ENCODE measurements at places on chromosomes 12 and 14.
A peak's percentile ranks its signal among the peaks of the same experiment; 100 is the strongest.

GRCh38 chr14:69719501-69719951 lies 47.4 kb upstream of the SRSF5 start:
- no peak for DNase-seq

DNA sequence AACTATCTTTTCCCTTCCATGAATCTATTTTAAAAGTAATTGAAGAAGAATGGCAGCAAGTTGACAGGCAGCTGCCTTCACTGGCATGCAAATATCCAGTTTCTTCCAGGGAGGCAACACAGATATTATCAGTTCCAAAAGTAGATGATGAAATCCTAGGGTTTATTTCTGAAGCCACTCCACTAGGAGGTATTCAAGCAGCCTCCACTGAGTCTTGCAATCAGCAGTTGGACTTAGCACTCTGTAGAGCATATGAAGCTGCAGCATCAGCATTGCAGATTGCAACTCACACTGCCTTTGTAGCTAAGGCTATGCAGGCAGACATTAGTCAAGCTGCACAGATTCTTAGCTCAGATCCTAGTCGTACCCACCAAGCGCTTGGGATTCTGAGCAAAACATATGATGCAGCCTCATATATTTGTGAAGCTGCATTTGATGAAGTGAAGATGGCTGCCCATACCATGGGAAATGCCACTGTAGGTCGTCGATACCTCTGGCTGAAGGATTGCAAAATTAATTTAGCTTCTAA lies 18.4 kb downstream of the TMPO start:
- DNase-seq: no peak

- DNase-seq: no peak
Observed at GRCh38 chr12:130948136-130948535, 5.6 kb upstream of the ADGRD1 start.

- no peak for DNase-seq
Observed at GRCh38 chr12:45388545-45388944, 172.7 kb downstream of the ANO6 start.

DNA sequence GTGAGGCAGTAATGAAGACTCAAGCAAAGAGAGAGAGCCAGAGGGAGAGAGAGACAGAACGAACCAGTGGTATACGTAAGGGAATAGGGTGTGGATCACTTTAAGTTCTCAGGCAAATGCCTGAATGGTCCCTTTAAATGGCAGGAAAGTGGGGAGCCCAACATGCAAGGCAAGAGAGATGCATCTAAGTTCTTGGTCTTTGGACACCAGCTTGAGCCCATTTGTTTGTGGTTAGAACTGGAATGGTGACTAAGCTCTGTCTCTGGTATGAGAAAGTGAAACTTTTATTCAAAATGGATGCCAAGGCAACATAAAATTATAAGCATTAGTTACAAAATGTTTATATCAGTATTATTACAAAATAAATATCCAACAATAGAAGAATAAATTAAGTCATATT lies 192.2 kb upstream of the ALG10 start:
- no peak for DNase-seq

GRCh38 chr12:19222558-19222957 lies 93.0 kb downstream of the PLEKHA5 start:
- DNase-seq: no peak

DNA sequence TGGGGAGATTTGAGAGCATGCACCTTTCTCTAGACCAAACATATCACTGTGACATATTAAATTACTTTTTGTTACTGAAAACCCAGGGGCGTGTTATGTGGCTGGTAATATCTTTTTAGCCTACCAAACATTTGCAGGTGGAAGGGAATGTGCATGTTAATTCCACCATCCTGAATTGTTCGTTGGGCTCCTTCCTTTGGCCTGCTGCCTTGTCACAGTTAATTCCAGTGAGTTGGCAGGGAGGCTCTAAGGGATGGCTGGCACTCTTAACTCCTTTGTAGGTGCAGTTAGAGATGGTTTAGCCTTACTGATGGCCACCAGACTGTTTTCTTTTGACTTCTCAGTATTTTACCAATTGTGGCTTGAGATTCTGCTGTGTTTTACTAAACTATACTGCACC lies 64.5 kb downstream of the DIP2B start:
- DNase-seq: no peak

DNA sequence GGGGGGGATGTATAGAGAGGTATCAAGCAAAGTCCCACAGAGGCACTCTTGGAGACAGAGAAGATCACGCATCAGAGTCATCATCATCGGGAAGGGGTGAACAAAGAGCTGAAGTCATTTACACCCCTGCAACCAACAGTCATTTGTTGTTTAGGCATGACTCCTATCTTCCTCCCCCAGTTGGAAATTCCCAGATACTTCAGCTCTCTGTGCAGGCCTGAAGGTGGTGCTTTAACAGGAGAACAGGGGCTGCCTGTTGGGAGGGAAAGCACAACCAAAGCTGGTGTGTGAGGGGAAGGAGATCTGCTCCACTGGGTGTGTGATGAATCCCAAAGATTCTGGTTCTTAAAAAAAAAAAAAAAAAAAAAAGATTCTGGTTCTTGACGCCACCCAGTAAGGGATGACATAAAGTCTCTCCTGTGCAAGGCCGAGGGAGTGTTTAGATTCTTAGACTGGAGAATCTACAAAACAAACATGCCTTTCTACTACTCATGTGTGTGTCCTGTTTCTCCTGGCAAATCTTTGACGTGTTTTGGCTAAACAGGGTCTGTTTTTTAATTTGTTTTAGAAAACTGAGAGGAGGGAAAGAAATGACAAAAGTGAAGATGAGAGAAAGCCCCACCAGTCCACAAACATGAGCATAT lies 121.0 kb upstream of the ARHGAP5 start:
- DNase-seq: no peak

- DNase-seq: no peak
Observed at GRCh38 chr12:109685574-109686447, 27.8 kb upstream of the FAM222A start.

DNA sequence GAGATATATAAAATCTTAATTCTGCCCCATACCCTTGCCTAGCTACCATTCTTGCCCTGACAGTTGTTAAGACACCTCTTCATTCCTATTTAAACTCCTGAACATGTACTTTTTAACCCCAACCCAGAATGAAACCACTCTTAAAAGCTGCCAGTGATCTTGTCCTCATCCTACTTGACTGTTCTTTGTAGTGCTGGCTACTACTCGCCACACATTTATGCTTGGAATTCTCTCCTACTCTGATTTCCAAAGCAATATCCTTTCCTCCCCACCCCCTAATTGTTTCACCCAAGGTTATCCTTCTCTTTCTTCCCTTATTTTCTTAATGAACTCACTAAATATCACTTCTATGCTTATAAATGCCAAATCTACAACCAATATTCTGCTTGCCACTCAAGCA lies 4.1 kb downstream of the NFYB start:
- DNase-seq: no peak

GRCh38 chr14:85572845-85573244 lies 42.9 kb downstream of the FLRT2 start:
- no peak for DNase-seq

- DNase-seq: no peak
Observed at GRCh38 chr12:5081016-5081415, 37.3 kb downstream of the KCNA5 start.

DNA sequence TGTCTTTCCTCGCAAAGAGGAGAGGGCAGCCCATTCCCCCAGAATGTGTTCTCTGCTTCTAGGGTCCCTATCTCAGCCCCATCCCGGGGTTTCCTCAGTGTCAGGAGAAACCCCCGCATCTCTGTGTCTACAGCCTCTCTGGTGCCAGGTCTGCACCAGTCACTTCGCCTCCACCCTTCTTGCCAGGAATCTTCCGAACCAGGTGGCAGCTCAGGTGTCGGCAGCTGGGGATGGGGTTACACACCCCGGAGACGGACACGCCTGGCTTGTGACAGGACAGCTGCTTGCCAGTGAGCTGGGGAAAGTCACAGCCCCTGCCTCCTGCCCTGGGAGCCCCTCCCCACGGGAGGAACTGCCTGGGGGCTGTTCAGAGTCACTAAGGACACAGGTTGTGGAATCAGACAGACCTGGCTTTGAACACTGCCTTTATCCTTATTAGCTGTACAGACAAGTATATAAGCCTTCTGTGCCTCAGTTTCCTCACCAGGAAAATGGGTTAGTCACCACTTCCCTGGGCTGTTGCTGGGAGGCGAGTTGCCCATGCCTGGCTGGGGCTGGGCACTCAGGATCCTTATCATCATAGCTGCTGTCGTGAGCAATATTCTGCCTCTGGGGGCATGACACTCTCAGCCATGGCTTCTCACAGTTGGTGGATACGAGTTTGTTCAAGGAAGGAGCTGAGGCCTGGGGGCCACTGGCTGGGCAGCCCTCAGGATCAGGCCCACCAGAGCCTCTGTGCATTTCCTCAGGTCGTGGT lies 10.8 kb downstream of the HIP1R start:
- peak; percentile 92 for DNase-seq

DNA sequence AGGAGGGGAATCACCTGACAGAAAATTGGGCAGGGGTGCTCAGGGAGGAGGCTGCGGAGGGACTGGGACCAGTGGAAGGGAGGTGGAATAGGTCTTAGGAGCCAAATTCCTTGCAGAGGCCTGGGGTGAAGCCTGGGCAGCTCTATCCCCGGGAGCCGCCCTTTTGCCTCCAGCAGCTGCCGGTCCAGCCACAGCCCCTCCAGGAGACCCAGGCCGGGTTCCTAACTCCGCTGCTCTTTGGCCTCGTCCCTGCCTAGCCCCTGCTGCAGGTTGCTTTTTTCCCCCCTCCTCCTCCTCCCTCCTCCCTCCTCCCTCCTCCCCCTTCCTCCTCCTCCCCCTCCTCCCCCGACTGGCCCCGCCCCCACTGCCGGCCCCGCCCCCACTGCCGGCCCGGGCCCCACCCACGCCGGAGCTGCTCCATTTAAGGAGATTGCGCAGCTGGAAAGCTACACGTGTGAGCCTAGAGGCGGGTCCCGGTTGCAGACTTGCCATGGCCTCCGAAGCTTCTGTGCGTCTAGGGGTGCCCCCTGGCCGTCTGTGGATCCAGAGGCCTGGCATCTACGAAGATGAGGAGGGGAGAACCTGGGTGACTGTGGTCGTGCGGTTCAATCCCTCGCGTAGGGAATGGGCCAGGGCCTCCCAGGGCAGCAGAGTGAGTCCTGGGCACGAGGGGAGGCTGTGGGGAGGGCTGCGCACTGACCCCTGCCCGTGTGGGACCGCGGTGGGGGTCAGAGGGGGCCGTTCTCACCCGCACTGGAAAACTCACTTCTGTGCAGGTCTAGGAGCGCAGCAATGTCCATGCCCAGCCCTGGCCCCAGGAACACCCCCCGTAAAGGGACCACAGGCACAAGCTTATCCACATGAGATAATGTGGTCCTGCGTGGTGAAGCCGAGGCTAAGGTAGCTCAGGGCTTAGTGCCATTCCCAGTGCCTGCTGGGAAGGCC lies at the start of gene TCL1B:
TSS of gene TCL1B (plus strand) at position 449 of the 945 bp plus-strand sequence. CDS start at position 491, 42 bp downstream.
- DNase-seq: no peak

DNA sequence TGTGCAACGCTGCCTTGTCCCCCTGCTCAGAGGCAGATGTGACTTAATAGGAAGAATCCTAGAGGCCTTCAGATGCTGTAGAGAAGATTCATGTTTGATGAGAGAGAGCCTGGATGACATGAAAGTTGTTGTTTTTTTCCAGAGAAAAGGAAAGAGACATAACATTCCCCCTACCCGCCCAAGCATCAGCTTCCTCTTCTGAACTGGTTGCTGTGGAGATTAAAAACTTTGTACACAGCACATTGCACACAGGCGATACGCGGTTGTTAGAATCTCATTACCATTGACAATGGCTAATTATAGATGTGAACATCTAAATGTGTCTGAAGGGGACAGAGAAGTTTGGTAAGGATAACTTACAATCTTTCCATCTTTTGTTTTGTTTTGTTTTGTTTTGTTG lies 13.6 kb upstream of the ETFBKMT start:
- no peak for DNase-seq

- no peak for DNase-seq
Observed at GRCh38 chr14:96166461-96167223, 38.0 kb upstream of the BDKRB2 start.
